Kidney epithelial cell (primary cell): ENCODE measurements at places on chromosomes 6 and 20. TPM values are rescaled to one million over a fixed set of nuclear protein-coding genes. Genes with fewer than 3 reads are reported as not detected.

DNA sequence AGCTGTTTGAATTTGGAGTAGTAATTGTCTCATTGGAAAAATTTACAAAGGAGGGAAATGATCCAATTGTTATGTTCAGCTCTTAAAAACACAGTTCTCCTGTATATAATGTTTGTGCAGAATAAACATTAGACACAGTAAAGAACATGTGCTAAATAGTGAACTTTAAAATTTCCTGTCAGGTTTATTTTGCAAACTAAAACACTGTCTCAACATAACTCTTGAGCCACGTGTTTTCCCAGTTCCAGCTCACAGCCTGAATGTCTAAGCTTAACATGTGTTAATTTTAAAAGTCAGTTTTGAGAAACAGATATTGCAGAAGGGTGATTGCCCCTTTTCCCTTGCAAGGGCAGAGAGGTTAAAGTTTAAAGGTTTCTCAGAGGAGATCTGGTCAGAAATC lies 20.6 kb downstream of the EPHA7 start:
- no peak for DNase-seq

DNA sequence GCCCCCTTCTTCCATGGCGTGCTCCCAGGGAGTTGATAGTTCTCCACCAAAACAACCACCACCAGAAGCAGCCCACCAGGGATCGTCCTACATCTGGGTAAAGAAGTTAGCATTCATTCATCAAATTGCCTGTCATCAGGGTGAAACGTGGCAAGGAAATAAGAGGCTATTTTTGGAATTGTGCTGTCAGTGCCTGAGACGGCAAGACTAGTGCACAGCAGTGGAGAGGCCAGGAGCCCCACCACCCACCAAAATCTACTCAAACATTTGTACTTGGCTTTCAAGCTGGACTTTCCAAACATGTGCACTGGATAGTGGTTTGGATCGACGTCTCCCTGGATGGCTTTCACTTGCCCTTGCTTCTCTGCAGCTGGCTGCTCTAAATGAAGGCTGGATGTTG lies 44.8 kb downstream of the TXNDC5 start:
- no peak for DNase-seq

GRCh38 chr6:150702675-150703074 lies 103.0 kb downstream of the PLEKHG1 start:
- no peak for DNase-seq

DNA sequence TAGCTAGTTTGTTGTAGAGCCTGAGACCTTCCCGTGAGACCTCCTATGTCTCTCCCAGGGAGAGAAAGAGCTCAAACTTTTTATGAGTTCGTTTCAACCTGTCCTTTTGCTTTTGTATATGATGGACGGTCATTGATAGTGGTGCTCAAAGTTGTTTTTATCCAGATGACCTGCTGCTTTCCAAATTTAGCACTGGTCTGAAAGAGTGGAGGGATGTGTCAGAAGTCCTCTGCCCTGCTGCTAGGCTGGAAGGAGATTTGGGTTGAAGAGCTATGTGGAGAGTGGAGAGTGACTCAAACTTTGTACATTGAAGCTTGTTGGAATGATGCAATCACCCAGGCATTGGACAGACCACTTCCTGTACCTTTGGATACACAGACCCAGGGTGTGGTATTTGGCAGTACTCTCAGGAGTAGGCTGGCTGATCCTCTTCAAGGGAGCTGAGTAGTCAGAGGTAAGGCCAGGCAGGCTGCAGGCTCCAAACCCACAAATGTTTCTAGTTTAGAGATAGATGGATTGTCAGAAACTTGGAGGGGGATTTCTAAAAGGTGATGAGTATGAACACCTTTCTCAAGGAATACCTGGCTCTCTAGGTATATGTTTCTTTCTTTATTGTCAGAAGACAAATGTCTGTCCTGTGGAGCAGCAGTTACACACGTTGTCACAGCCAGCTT lies 49.4 kb upstream of the RREB1 start:
- DNase-seq: peak; percentile 98

DNA sequence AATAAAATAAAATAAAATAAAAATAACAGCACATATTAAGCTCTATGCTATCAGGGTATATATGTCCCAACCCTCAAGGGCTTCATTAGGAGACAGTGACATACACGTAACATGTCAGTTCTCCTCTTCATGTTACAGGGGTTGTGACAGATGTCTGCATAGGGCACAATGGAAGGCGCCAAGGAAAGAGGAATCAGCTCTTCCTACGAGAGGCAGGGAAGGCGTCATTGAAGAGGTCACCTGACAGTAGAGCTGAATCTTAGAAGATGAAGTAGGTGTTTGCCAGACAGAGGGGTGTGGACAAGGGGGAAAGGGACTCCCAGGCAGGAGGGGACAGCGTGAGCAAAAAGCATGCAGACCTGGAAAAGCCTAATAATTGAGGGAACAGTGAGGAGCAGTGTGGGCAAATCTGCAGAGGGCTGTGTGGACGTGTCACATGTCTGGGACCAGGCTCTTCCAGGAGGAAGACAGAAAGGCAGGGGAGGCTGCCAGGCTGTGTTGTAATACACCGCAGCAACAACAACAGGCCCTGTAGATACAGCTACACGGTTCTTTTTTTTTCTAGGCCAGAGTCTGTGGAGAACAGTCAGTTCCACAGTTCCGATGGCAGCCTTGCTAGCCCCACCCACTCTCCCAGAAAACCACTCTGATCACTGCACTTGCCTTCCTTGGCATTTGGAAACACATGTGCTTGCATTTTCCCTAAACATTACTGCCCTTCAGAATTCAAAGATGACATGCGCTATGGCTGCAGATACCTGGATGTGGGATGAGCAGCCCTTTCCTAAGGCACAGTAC lies 2.5 kb upstream of the FKBP5 start:
- no peak for DNase-seq

GRCh38 chr6:130293800-130294199 lies 71.0 kb upstream of the SAMD3 start:
- DNase-seq: no peak

DNA sequence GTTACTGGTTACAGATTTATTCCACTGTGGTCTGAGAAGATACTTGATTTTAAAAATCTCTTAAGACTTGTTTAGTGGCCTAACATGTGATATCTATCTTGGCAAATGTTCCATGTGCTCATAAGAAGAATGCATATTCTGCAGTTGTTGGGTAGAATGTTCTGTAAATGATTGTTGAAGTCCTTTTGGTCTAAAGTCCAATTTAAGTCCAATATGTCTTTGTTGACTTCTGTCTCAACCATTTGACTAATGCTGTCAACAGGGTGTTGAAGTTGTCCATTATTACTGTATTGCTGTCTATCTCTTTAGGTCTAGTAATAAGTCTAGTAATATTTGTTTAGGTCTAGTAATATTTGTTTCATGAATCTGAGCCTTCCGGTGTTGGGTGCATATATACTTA lies 387.8 kb upstream of the RUNX2 start:
- no peak for DNase-seq

DNA sequence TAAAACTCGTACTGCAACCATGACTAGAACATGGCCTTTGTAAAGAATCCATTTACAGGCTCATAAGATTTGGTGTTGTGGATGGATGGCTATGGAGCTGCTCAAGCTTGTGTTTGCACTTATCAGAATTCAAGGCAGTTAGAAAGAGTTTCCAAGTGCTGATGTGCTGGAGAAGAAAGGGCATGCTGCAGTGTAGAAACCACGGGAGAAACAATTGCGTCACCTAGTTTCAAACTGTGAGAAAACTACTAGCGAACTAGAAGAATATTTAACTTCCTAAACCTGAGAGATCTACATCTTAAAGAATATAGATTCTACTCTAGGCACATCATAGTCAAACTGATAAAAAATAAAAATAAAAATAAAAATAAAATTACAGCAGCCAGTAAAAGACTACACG lies 116.2 kb downstream of the SGK1 start:
- no peak for DNase-seq

DNA sequence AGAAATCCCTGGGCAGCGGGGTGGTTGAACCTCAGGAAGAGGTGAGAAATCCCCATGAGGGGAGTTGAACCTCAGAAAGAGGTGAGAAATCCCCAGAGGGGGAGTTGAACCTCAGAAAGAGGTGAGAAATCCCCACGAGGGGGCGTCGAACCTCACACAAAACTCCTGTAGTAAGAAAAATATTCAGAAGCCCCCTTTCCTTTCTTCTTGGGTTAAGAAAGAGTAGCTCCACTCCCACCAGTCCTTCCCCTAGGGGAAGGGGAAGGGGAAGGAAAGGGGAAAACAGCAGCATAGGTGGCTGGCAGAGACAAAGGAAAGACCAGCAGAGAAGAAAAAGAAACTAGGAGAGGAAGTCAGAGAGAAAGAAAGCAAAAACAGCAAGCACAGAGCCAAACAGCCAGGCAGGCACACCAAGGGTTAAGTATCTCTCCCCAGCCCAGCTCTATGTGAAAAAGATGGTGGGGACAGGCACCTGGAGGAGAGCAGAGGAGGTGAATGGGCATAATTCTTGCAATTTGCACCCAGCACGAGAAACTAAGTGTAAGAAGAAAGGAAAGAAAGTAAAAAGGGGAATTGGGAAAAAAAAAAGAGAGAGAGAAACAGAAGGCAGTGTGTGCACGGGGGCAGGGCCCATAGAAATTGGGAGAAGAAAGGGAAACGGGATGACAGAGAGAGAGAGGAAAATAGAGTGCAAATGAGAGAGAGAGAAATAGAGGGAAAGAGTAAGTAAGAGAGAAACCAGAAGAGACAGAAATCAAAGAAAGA lies 88.2 kb downstream of the PLG start:
- DNase-seq: no peak

DNA sequence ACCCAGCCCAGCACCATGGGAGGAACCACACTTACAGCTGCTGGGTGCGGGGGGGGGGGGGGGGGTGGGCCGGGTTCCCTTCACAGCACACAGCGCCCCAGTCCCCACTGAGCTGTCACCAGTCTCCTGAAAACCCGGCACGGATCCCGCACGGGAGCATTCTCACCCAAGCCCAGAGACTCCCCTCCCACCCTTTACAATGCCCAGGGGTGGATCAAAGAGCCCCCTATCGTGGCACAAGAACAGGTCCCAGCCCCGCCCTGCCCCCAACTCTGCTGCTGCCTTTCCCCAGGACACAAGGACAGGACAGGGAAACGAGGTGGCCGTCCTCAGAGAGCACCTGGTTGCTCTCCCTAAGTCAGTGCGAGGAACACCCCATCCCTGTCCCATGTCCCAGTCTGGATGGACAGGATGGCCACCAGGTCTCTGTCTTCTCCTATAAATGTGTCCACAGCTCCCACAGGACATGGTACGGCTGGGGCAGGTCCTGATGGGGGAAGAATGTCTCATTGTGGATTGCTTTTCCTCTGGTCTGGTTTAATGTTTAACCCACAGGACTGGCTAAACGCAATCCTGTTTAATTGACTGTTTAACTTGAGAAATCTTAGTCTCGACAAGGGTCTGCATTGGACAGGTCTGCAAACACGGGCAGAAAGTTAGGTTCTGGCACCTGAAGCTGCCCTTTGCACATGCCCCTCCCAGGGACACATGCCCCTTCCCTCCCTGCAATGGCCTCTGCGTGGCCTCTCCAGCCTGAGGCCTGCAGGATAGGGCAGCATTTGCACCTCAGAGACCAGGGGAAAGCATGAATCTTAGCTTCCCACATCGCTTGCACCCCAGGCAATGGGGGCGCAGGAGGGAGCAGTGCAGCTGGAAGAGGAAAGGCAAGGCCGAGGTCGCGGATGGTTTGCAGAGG lies 45.3 kb downstream of the DACT2 start:
- peak; percentile 62 for DNase-seq

GRCh38 chr20:42179768-42180167 lies 561.6 kb upstream of the CHD6 start:
- no peak for DNase-seq

DNA sequence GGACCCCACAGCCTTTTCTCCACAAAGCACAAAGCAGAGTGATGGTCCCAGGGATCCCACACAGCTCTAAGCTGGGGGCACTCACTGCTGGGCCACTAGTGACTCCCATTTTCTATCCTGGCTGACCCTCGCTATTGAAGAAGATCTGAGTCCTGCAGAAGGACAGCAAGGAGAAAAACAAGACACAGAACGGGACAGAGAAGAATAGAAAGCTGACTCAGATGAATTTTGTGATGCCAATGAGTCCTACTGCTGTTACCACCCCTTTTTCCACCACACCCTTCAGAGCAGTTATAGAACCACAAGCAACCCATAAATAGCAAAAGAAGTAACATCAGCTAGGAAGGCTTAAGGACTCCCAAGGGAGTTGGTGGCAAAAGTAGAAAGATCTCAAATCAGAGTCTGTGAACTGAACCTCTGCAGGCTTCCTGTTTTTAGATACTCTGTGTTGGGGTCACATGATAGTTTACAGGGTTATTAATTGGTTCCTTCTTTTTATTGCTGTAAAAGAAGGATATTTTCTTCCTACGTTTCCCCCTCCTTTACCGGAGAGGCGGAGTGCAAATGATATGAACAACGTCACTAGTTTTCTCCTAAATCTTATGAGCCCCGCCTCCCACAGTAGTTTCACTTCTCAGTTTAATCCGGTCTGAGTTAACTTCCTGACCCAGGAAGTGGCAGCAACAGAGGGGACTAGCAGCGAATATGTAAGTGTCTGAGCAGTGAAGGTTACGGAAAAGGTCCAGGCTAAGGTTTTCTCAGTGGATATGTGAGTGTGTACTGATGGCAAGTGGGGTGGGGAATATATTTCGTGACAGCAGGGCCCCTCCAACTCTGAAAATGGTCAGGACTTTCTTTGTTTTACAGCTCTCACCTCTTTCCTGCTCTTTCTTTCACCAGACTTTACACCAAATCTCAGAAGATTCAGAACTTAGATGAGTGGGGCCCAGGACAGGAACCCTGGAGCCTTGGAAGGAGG lies at the start of gene TRIM38:
Gene TRIM38 (plus strand): TSS at position 654 of the 979 bp plus-strand sequence. CDS start 3,721 bp downstream, outside the sequence.
- DNase-seq: peak; percentile 70

GRCh38 chr20:24309596-24309995 lies 159.8 kb upstream of the SYNDIG1 start:
- DNase-seq: no peak

- no peak for DNase-seq
Measured at GRCh38 chr20:2149507-2149906, 47.9 kb downstream of the STK35 start.

GRCh38 chr6:77123527-77123926 lies 339.8 kb downstream of the HTR1B start:
- no peak for DNase-seq

DNA sequence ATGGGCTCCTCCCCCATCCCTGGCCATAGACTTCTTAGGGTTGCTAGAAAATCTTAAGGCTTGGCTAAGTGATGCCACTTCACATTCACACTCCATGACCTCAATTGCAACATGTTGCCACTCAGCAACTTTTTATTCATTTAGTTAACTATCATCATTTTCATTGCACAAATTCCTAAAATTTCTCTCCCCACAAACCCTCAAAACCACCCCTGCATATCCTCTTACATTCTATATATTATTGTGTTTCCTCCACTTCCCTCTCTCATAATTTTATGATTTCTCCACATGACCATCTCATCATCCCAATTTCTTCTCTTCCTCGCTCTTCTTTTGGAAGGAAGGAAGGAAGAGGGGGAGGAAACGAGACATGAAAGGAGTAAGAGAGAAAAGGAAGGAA lies 436.0 kb downstream of the HACE1 start:
- no peak for DNase-seq

- no peak for DNase-seq
Measured at GRCh38 chr6:138988469-138988834, 399 bp upstream of the REPS1 start.

The LHFPL5 gene
- total RNA-seq: not detected in 2 replicates

The SCAND1 gene
- total RNA-seq: 119 and 153 TPM in 2 replicates

The OR2B3 gene
- not detected in 2 replicates for total RNA-seq

The SIGLEC1 gene
- total RNA-seq: not detected in 2 replicates

The RXRB gene
- total RNA-seq: 24.4 and 24.9 TPM in 2 replicates

The TAAR9 gene
- total RNA-seq: not detected in 2 replicates

The NELFCD gene
- total RNA-seq: 43.7 and 49.2 TPM in 2 replicates

The FAM162B gene
- 0.14 and 0.25 TPM in 2 replicates for total RNA-seq

The AIF1 gene
- 0.33 TPM in 1 of 2 replicates, not detected in the other for total RNA-seq

The F13A1 gene
- total RNA-seq: 1.6 and 2.1 TPM in 2 replicates
